Trophoblast cell (in vitro differentiated cells and primary cell): ENCODE measurements at places on chromosomes 3 and 15.

- peaks cover 8% of the 10 kb centered on the region for H3K4me1 ChIP-seq
- H3K27me3 ChIP-seq: no peaks in the 10 kb centered on the region
- no peak overlapping the region for H3K27ac ChIP-seq
- no peak overlapping the region for H3K4me3 ChIP-seq
- DNase-seq: no peak
These were observed 49.7 kb downstream of the CCK start for GRCh38 chr3:42216302-42216701.

DNA sequence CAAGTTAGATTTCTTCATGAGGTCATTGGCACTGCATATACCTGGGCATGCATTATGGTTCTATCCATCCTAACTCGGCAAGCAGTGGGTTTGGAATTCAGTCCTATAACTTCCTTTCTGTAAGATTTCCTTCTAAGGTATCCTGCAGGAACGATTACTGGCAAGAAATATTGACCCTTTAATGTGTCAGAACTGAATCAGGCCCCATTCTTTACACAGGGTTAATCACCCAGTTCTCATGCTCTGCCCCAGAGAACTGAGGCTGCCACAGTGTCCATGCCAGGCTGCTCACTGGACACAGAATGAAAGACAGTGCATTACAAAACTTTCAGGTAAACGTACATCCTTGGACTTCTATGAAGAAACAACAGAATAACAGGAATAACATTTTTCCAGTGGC is 108.9 kb downstream of the RPL22L1 start:
- no peak overlapping the region for H3K4me3 ChIP-seq
- H3K4me1 ChIP-seq: no peaks in the 10 kb centered on the region
- no peak overlapping the region for H3K27ac ChIP-seq
- no peaks in the 10 kb centered on the region for H3K27me3 ChIP-seq
- H3K36me3 ChIP-seq: no peaks in the 10 kb centered on the region
- DNase-seq: no peak

GRCh38 chr3:157126365-157126764 is 33.6 kb downstream of the CCNL1 start:
- no peak overlapping the region for H3K4me3 ChIP-seq
- no peak for DNase-seq
- H3K4me1 ChIP-seq: peaks cover 23% of the 10 kb centered on the region

GRCh38 chr3:149333176-149333859 is at the start of gene TM4SF18:
TM4SF18 (minus strand) TSS chr3:149333636; CDS start chr3:149333382, 254 bp downstream.
- H3K27me3 ChIP-seq: no peaks in the 10 kb centered on the region
- no peak for DNase-seq
- H3K36me3 ChIP-seq: no peaks in the 10 kb centered on the region
- no peak within 1 kb of the TSS for H3K27ac ChIP-seq

GRCh38 chr3:105826778-105827634 is 41.8 kb downstream of the CBLB start:
- no peaks in the 10 kb centered on the region for H3K27me3 ChIP-seq
- H3K36me3 ChIP-seq: peaks cover 5% of the 10 kb centered on the region

GRCh38 chr3:119352034-119352609 is 57.9 kb downstream of the ARHGAP31 start:
- H3K27me3 ChIP-seq: no peaks in the 10 kb centered on the region
- DNase-seq: peak; percentile 83
- no peaks in the 10 kb centered on the region for H3K36me3 ChIP-seq
- peaks cover 18% of the 10 kb centered on the region for H3K4me1 ChIP-seq
- peak overlapping the region; percentile 100 for H3K27ac ChIP-seq
- no peak overlapping the region for H3K4me3 ChIP-seq

DNA sequence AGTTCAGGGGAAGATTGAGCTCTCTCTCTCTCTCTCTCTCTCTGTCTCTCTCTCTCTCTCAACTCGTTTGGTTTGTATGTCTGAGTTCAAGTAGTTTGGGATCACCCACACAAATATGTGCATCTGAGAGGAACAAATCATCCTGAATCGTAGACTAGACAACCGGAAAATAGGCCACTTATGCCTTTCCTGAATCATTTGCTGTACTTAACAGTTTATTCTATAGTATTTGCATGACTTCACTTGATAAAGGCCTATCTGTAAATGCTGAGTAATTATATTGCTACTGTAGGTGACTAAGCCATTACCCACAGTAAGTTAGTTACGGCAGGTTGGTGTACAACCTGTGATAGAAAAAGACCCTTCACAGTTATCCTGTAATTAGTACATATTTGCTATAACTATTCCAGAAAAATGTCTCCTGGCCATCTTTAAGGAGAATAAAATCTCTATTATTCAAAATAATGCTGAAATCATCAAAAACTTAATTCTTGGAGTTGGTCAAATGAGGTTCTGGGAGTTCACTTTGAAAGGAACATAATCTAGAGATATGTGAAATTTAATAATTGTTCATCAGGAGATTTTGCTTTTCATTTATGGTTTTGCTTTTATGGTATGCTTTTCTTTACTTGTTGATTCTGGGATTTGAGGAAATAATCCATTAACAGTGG is 31.1 kb downstream of the OXSM start:
- no peaks in the 10 kb centered on the region for H3K27me3 ChIP-seq
- H3K4me1 ChIP-seq: no peaks in the 10 kb centered on the region
- no peak overlapping the region for H3K27ac ChIP-seq
- no peaks in the 10 kb centered on the region for H3K36me3 ChIP-seq
- H3K4me3 ChIP-seq: no peak overlapping the region
- no peak for DNase-seq

- H3K4me1 ChIP-seq: no peaks in the 10 kb centered on the region
- DNase-seq: no peak
- no peak overlapping the region for H3K4me3 ChIP-seq
- H3K27ac ChIP-seq: no peak overlapping the region
These were observed 44.1 kb downstream of the LRIG1 start for GRCh38 chr3:66456711-66457173.

- no peak for DNase-seq
- no peaks in the 10 kb centered on the region for H3K36me3 ChIP-seq
- H3K27me3 ChIP-seq: no peaks in the 10 kb centered on the region
These were observed 104.6 kb upstream of the SLC6A6 start for GRCh38 chr3:14297784-14298236.

GRCh38 chr3:34264337-34265041 is 466.1 kb downstream of the PDCD6IP start:
- DNase-seq: no peak
- H3K27me3 ChIP-seq: no peaks in the 10 kb centered on the region
- no peaks in the 10 kb centered on the region for H3K36me3 ChIP-seq

- no peak for DNase-seq
- no peaks in the 10 kb centered on the region for H3K36me3 ChIP-seq
- peaks cover 7% of the 10 kb centered on the region for H3K4me1 ChIP-seq
- H3K4me3 ChIP-seq: no peak overlapping the region
- H3K27me3 ChIP-seq: no peaks in the 10 kb centered on the region
These were observed 42.9 kb upstream of the PLCL2 start for GRCh38 chr3:16841904-16842271.

- no peak overlapping the region for H3K27ac ChIP-seq
- no peak for DNase-seq
- no peaks in the 10 kb centered on the region for H3K27me3 ChIP-seq
These were observed 249.3 kb upstream of the THBS1 start for GRCh38 chr15:39331584-39331983.

DNA sequence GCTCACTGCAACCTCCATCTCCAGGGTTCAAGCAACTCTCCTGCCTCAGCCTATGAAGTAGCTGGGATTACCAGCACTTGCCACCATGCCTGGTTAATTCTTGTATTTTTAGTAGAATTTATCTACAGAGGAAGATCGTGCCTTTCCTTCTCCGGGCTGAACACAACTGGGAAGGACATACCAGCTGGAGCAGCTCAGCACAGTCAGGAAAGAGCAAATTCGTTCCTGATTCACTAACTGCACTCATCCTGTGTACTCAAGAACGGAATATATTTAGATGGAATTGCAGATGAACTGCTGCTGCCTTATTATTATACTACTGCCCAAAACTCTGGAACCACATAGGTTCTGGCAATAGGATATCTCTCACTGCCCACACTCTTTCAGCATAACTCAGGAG is 27.1 kb upstream of the P4HTM start:
- no peaks in the 10 kb centered on the region for H3K27me3 ChIP-seq
- H3K4me1 ChIP-seq: no peaks in the 10 kb centered on the region
- H3K4me3 ChIP-seq: no peak overlapping the region
- no peak overlapping the region for H3K27ac ChIP-seq

GRCh38 chr3:141485641-141486495 is 959 bp upstream of the RASA2 start:
- H3K4me3 ChIP-seq: no peak overlapping the region
- no peaks in the 10 kb centered on the region for H3K36me3 ChIP-seq
- peak overlapping the region; percentile 88 for H3K27ac ChIP-seq
- H3K27me3 ChIP-seq: no peaks in the 10 kb centered on the region
- peaks cover 7% of the 10 kb centered on the region for H3K4me1 ChIP-seq
- DNase-seq: peak; percentile 83

- no peak for DNase-seq
- no peaks in the 10 kb centered on the region for H3K4me1 ChIP-seq
- no peaks in the 10 kb centered on the region for H3K27me3 ChIP-seq
- H3K36me3 ChIP-seq: no peaks in the 10 kb centered on the region
These were observed 342.9 kb upstream of the DPH6 start for GRCh38 chr15:35888815-35889214.

- H3K27ac ChIP-seq: no peak overlapping the region
- no peak overlapping the region for H3K4me3 ChIP-seq
- H3K36me3 ChIP-seq: peaks cover 13% of the 10 kb centered on the region
These were observed 78.2 kb downstream of the SNRK start for GRCh38 chr3:43364494-43364893.

GRCh38 chr3:184175506-184175905 is 851 bp downstream of the AP2M1 start:
- peak overlapping the region; percentile 94 for H3K4me3 ChIP-seq
- H3K36me3 ChIP-seq: peaks cover 50% of the 10 kb centered on the region
- peak overlapping the region; percentile 96 for H3K27ac ChIP-seq
- no peaks in the 10 kb centered on the region for H3K27me3 ChIP-seq
- H3K4me1 ChIP-seq: peaks cover 30% of the 10 kb centered on the region

DNA sequence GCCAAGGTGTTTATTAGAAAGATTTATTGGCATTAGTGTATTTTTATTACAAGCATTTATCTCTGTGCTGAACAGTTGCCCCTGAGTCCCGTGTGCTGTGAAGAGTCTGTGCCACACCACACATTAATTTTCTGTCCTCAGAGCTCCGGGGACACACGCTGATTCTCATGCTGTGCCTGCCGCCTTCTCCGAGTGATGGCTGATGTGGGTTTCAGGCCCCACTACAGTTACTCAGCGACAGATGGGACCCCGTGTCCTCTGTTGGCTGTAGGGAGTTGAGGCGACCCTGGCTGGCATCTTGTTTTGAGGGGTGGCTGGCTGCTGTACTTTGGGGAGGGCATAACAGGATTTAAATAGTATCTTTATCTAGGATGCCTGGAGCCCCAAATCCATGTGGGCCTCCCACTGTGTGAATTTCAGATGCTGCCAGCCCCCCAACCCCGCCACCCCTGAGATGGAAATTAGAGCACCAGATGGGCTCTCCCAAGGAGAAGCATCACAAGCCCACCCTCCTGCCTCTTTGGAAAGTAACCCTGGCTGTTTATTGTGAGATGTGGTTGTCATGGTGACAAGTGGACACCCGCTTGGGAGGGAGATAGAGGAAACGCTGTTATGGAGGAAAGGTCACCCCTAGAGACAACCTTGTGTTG is 185.6 kb downstream of the APBA2 start:
- no peaks in the 10 kb centered on the region for H3K36me3 ChIP-seq
- H3K4me3 ChIP-seq: no peak overlapping the region
- no peaks in the 10 kb centered on the region for H3K4me1 ChIP-seq
- no peak for DNase-seq
- H3K27ac ChIP-seq: no peak overlapping the region

DNA sequence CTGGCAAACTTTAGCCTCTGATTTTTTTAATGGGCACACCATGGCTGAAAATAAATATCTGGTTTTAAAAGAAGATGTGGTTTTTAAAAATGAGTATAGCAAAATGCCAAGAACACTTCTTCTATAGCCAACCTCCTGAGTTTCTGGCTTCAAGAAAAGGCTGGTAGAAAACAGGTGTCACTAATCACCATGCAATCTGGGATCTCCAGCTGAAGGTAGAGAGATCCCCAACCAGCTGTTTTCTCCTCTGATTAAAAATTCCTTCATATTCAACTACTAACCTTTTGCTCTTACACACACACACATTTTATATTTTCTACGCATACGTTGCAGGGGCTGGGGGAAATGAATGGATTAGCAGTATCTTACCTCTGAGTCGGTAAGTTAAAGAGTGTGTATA is 279.6 kb upstream of the ROBO2 start:
- H3K4me3 ChIP-seq: no peak overlapping the region
- H3K36me3 ChIP-seq: no peaks in the 10 kb centered on the region
- DNase-seq: no peak
- no peaks in the 10 kb centered on the region for H3K27me3 ChIP-seq

DNA sequence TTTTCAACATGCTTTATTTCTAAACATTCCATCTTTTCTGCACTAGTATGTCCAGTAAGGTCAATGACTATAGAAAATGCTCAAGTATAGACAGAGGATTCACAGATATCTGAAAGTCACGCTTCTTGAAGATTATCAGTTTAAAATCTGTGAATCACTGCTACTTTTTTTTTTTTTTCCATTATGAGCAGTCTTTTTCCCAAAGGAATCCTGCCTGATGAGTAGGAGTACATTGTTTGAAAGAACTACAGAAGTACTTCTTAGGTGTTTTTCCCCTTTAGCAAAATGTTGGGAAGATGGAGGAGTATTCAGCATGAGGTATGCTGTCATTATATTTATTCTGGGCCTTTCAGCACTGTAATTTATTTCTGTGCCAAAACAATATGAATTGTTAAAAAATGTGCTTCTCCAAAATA is 266.2 kb downstream of the NLGN1 start:
- no peak overlapping the region for H3K27ac ChIP-seq
- H3K4me1 ChIP-seq: peaks cover 5% of the 10 kb centered on the region
- no peaks in the 10 kb centered on the region for H3K36me3 ChIP-seq
- no peaks in the 10 kb centered on the region for H3K27me3 ChIP-seq

DNA sequence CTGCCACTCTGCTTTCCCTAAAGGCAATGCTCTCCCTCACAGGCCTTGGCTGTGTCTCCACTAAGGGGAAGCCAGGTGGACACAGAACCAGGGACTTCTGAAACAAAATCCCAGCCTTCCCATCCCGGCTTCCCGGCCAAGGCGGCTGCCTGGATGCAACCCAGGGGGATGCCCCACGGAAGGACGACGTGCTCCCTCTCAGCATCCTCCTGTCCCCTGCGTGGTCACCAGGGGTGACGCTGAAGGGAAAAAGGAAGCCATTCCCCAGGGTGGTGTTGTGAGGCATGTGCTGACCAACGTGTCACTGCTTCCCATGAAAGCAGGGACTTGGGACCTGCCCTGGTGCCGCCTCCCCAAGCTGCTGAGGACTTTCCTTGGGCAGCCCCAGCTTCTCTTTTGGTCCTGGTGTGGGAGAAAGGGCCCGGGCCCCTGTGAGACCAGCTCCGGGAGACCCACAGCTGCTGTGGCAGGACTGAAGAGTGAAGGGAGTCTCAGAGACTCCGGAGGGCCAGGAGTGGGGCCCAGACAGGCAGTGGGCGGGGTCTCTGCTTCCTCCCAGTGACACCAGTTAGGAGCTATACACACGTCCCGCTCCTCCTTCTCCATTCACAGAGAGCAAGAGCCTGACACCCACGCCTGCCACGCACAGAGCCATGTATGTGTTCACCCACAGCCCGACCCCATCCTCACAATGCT is 139.2 kb downstream of the NUP210 start:
- H3K4me3 ChIP-seq: no peak overlapping the region
- H3K4me1 ChIP-seq: peaks cover 10% of the 10 kb centered on the region
- H3K36me3 ChIP-seq: no peaks in the 10 kb centered on the region
- no peak overlapping the region for H3K27ac ChIP-seq
- peaks cover 31% of the 10 kb centered on the region for H3K27me3 ChIP-seq
- DNase-seq: no peak

GRCh38 chr15:38412466-38412865 is 41.5 kb upstream of the FAM98B start:
- H3K36me3 ChIP-seq: no peaks in the 10 kb centered on the region
- DNase-seq: no peak
- no peak overlapping the region for H3K27ac ChIP-seq
- peaks cover 6% of the 10 kb centered on the region for H3K4me1 ChIP-seq
- no peaks in the 10 kb centered on the region for H3K27me3 ChIP-seq
